GM13977 (cell line): ENCODE measurements at places on chromosomes 2 and 18.

GRCh38 chr18:62529597-62529996 is 6.8 kb downstream of the ZCCHC2 start:
- no peak for DNase-seq

DNA sequence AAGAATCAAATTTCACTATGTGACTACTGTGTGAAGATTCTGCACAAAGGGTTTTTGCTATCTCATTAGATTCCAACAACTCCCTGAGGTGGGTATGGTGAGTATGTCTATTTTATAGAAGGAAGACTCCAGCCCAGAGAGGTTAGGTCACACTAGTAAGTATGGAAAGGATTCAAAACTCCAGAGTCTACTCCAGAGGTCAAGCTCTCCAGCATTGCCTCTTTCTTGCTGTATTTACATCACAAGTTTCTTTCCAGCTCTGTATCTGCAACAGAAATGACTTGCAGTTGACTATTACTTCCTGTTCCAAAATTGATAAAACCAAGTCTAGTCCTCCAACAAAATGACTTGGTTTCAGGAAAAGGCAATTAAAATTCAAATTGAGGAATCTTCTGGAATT is 2.1 kb downstream of the COL4A4 start:
- DNase-seq: no peak

GRCh38 chr2:74573747-74574562 is 19.4 kb downstream of the DOK1 start:
- DNase-seq: no peak

DNA sequence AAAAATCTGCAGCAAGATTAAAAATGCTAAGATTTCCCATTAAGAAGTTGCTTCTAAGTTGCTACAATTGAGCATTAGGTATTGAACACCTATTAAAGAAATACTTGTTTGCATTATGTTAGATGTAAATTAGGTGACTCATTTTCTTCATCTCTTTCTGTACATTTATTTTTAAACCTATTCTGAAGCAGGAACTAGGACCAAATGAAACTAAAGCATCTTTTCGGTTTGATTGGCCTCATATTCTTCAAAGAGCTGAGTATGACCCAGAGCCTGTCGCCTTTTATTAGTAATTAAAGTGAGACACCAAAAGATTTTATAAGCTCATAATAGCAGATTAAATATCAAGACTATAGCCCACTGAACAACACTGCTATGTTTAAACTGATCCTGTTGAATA is 83.4 kb upstream of the ZEB2 start:
- no peak for DNase-seq
